PC-3 (cell line): ENCODE measurements at places on chromosomes 1 and 21. TPM values are rescaled to one million over a fixed set of nuclear protein-coding genes. Genes with fewer than 3 reads are reported as not detected.

The MCL1 gene
- total RNA-seq = 285 and 376 TPM in 2 replicates

The MIXL1 gene
- total RNA-seq = not detected in 2 replicates

The PADI1 gene
- total RNA-seq = 0.35 and 0.73 TPM in 2 replicates

The IL6R gene
- total RNA-seq = 16.1 and 43.3 TPM in 2 replicates

The PRKACB gene
- total RNA-seq = 7.8 and 8.3 TPM in 2 replicates

The KCNK2 gene
- not detected in 2 replicates for total RNA-seq

The SH2D2A gene
- total RNA-seq = 6.9 and 7.8 TPM in 2 replicates

The RPRD2 gene
- 12.5 and 12.6 TPM in 2 replicates for total RNA-seq

The PPIE gene
- 45.1 and 53.6 TPM in 2 replicates for total RNA-seq

The PAPPA2 gene
- total RNA-seq = not detected in 2 replicates

The GSTM3 gene
- 76.6 and 80.9 TPM in 2 replicates for total RNA-seq

The OR2W3 gene
- 4.5 and 9.4 TPM in 2 replicates for total RNA-seq

The RNU1-3 gene
- under 0.01 TPM in 2 replicates for total RNA-seq

The TTC13 gene
- 17.0 and 20.2 TPM in 2 replicates for total RNA-seq

The IRF6 gene
- 61.6 and 65.7 TPM in 2 replicates for total RNA-seq

The SLC25A34 gene
- 0.44 and 2.6 TPM in 2 replicates for total RNA-seq

The AK5 gene
- 3.4 and 3.8 TPM in 2 replicates for total RNA-seq

The UBXN11 gene
- 19.4 and 24.6 TPM in 2 replicates for total RNA-seq

The ADCY10 gene
- total RNA-seq = not detected in 2 replicates

The UBXN10 gene
- 0.12 TPM in 1 of 2 replicates, not detected in the other for total RNA-seq

The DCDC2B gene
- not detected in 2 replicates for total RNA-seq

The LAPTM5 gene
- total RNA-seq = not detected in 2 replicates

The PGLYRP3 gene
- total RNA-seq = not detected in 2 replicates

The DEPDC1 gene
- total RNA-seq = 21.0 and 21.6 TPM in 2 replicates

The FAM151A gene
- total RNA-seq = not detected in 2 replicates

The MRPL37 gene
- total RNA-seq = 191 and 211 TPM in 2 replicates

The MEGF6 gene
- total RNA-seq = 32.5 and 40.1 TPM in 2 replicates

The AIRE gene
- not detected in 2 replicates for total RNA-seq

The C1orf210 gene
- total RNA-seq = 10.4 and 17.8 TPM in 2 replicates
